Fibroblast of lung (primary cell): ENCODE measurements at places on chromosomes 11 and 22. TPM values are rescaled to one million over a fixed set of nuclear protein-coding genes. Genes with fewer than 3 reads are reported as not detected.

DNA sequence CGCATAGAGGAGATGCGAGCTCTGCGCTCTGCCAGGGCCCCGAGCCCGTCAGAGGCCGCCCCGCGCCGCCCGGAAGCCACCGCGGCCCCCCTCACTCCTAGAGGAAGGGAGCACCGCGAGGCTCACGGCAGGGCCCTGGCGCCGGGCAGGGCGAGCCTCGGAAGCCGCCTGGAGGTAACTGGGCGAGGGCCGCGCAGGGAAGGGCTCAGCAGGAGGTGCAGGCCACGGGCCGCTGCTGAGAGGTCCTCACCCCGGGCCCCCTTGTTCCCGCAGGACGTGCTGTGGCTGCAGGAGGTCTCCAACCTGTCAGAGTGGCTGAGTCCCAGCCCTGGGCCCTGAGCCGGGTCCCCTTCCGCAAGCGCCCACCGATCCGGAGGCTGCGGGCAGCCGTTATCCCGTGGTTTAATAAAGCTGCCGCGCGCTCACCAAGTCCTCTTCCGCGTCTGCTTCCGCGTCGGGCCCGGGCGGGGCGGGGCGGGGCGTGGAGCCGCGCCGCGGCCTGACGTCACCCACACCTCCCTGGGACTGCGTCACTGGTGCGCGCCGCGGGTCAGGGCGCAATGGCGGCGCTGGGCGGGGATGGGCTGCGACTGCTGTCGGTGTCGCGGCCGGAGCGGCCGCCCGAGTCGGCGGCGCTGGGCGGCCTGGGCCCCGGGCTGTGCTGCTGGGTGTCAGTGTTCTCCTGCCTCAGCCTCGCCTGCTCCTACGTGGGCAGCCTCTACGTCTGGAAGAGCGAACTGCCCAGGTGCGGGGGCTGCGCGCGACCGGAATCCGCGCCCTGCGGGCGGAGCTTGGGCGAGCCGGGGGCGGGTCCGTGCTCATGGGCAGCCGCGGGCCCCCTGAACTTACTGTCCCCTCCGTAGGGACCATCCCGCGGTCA, at the start of gene RCE1:
TSS of gene RCE1 (plus strand) at position 546 of the 880 bp plus-strand sequence. CDS start at position 561, 15 bp downstream.
- peak; percentile 86 for DNase-seq

DNA sequence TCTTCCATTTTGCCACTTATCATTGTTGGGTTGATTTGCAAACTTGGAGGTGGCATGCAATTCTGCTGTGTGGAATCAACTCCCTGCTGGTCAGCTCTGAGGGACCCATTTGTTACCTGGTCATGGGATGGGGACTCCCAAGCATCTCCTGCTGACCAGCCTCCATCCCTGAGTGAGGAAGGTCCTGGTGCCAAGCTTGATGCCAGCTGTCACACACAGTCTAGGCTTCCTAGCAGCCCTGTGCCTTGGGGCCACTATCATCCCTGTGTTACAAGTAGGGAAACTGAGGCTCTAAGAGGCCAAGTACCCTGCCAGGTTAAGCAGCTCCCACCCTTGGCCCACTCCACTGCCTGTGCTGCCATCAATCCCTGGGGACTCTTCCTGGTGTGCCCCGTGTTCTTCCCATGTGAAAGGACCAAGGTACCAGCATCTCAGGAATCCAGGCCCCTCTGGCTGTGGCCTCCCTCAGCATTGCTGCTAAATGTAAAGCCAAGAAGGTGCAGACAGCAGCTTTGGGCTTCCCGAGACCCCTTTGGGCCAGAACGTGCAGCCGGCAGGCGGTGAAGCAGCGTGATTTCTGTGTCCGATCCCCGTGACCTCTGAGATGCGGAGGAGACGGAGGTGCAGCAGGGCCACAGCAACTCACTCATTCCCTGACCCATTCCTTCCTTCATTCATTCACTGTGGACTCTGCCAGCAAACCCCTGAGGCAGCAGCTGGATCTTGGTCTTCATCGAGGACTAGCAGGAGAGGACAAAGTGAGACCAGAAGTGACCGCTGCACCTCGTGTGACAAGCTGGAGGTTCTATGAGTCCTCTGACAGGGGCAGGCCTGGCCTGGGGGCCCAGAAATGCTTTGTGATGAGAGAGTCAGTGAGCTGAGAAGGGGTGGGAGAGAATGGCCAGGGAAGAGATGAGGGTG, 49.7 kb downstream of the MYEOV start:
- no peak for DNase-seq

- DNase-seq = no peak
These were observed 4.2 kb downstream of the PHLDA2 start for GRCh38 chr11:2924821-2925675.

ARVCF gene
- polyA plus RNA-seq = 2.0 and 2.6 TPM in 2 replicates

GRCh38 chr11:107757661-107758060, 45.8 kb upstream of the SLN start:
- DNase-seq = no peak

CRELD2 gene
- polyA plus RNA-seq = 45.3 and 50.9 TPM in 2 replicates

DNA sequence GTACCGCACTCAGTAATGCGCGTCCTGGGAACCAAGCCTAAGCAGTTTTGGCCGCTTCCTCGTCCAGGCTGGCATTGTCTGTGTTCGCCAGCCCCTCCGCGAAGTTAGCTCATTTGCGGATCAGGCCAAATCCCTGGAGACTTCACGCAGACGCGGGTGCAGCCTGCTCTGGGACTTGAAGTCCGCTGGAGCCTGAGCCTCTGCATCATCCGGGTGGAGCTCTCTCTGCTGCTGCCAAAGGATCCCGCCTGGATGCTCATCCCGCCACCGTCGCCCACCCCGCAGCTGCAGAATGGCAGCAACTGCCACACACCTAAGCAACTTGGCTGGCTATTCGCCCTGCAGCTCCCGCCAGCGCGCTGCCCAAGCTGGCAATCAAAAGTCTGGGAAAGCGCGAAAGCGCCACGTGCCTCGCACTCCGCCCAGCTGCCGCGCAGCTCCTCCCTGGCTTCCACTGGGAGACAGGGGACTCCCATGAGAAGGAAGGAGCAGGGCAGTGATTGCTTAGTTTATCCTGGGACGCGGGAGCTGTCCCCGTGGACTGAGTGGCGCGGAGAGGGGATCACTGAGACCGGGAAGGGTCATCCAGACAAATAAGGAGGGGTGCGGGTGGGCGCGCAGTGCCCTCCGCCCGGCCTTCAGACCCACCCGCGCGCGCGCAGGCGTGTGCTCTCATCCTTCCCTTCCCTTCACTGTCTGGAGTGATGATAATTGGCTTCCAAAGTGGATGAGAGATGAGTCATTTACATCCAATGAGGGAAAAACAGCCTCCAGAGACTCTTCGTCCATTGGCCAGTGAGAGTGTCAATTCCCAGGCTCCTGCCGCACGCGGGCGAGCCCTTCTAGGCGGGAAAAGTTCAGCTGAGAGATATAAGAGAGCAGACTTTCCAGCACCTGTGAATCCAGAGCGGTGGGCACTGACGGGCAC, 23.2 kb upstream of the GLYATL1B start:
- no peak for DNase-seq

DNA sequence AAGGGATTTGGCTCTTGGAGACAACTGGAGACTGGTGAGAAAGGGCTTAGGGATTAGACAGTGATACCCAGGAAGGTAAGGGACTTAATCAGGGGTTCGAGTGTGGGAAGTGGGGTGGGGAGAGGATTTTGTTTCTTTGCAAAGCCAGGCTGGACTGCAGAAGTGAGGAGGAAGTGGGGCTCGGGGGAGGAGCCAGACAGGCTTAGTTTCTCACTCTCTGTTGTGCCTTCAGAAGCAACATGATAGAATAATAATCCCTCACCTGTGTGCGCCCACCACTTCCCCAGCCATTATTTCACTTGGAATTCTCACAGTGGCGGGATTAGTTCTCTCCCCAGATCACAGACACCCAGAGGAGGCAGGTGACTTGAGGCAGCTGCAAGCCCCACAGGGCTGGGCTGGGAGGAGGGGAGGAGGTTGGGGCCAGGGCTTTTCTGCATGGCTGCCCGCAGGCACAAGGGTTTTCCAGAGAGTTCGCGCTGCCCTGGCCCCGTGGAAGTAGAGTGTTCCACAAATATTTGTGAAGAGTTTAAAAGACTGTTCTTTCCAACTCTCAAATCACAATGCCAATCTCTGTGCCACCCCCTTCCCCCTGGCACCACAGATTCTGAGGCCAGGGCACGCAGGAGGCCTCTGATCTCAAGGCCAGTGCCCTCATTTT, 4.0 kb upstream of the SEC14L2 start:
- no peak for DNase-seq

GRCh38 chr22:50177537-50178470, 7.3 kb downstream of the PANX2 start:
- no peak for DNase-seq

DNA sequence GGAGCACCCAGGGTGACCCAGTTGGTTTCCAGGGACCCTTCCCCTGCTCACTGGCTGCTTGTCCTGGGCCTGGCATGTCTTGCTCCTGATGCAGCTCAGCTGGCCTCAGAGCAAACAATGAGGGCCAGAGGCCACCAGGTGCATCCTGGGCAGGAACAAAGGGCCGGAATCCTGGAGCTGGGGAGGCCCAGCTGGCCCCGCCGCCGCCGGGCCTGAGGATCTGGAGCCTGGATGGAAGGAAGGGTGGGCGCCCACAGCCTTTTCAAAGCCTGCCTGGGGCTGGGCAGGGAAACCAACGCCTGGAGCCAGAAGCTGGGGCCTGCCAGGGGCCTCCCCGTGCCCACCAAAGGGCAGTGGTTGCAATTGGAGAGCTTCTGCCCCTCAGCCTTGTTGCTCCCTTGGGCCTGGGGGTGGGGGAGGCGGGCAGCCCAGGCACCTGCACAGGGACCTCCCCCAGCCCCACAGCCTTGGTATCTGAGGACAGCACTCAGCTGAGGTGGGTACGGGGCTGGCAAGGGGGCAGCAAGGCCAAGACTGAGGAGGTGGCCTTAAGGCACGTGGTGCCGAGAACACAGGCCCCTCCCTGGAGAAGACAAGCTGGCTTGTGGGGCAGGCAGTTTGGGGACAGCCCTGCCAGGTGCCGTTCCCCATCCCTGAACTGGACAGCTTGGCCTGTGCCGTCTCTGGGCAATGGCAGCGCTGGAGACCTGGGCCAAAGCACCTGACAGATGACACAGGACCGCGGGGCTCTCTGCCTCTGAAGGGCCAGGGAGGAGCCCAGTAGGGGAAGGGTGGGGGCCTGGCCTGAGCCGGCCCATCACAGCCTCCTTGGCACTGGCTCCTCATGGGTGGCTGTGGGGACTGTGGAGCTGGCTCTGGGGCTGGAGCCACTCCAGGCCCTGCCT, 7.1 kb upstream of the ADORA2A start:
- DNase-seq = no peak

GRCh38 chr11:12390687-12391110, 13.3 kb downstream of the PARVA start:
- DNase-seq = peak; percentile 58

GRCh38 chr11:47270331-47271271, 668 bp downstream of the MADD start:
- DNase-seq = peak; percentile 58

GRCh38 chr11:8192016-8192895, 23.4 kb upstream of the RIC3 start:
- DNase-seq = peak; percentile 72

DNA sequence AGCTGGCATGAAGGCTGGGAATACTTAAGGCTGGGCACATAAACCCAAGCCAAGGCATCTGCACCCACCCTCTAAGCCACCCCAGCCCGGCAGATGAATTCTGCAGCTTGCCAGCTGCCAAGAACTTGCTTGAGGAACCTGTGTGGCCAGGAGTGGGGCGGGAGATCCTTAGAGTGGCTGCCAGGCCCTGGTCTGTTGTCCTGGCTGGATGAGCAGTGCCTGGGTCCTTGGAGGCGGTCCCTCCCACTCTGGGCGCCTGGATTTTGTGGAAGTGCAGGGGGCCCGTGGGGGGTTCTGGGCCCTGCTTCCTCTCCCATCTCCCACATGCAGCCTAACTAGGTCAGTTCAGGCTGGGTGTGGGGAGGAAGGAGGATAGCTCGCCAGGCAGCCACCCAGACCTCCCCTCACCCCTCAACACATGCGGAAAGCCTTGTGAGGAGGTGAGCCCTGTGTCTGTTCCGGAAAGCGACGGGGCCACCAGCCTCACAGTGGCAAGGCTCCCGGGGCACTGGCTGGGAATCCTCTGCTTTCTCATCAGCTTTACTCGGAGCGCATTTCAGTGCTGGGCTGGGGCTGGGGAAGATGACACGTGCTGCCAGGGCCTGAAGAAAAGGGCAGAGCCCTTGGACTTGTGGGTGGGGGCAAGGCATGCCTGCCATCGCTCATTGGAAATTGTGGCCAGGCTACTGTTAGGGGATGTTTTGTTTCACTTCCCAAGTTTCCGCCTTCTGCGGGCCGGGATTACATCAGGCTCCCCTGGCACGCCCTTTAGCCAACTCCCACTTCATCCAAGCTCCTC, 8.4 kb downstream of the DAGLA start:
- DNase-seq = peak; percentile 53

DNA sequence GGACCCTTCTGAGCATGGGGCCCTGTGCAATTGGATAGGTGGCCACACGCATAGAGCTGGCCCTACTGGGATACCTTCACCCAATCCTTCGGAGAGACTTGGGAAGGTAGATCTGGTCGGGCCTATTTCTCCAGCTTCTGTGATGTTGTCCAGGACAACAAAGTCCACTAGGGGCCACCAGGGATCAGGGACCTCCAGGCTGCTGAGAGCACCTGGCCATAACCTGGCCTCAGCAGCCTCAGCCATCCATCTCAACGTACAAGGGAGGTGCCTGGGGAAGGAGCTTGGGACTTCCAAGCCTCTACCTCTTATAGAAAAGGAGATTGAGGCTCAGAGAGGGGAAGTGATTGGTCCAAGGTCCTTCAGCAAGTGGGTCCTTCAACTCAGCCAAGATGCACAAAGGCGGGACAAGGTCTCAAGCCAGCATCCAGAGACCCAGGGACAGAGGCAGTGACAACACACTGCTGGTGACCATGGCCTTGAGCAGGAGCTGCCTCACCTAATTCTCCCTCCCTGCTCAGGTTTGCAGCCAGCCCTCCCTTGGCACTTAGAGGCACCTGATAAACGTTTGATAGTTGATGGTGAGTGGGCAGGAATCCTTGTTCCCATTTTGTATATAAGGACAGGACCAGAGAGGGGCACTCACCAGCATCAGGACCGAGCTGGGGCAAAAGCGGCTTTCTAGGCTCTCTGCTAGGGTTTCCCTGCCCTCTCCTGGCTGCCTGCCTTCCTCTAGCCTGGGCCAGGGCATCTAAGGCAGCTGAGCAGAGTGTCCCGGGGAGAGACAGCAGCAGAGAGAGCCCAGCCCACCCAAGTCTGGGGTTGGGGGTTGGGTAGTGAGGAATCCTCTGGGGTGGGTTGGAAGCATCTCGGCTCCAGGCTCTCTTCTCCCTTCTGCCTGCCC, 4.5 kb downstream of the RAC2 start:
- no peak for DNase-seq

DNA sequence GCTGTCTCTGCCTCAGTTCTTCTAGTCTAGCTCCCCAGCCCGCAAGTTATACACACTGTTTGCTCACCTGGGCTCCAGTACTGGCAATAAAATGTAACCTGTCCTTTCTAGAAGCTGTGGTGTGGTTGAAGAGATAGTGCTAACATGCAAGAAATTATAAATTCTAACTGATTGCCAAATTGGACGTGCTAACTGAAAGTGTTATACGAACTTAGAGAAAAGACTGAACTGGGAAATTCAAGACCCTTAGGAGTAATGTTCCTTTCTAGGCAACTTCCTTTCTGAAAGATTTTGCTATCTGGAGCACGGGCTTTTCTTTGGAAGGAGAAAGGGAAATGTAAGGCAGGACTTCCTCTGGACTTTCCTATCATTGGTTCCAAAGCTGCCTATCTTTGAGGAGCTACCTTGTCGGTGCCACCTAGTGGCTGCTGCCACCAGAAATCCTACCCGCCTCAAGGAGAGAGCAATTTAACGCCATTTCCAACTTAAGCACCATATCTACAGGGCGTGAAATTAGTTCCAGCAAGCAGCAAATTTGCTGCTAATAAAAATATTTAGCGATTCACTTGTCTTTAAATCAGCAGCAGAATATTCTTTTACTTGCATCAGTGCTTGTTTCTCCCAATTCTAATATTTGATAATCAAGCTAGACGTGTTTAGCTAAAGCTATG, 12.7 kb upstream of the TMEM218 start:
- peak; percentile 63 for DNase-seq
